GM12878 (cell line): ENCODE measurements at places on chromosomes 2 and 18.

GRCh38 chr18:75221397-75221796 is 10.8 kb downstream of the TSHZ1 start:
- no peak for DNase-seq

- no peak for DNase-seq
Observed at GRCh38 chr2:133569286-133569830, 1.1 kb upstream of the NCKAP5 start.

GRCh38 chr2:160139991-160140390 is 60.1 kb downstream of the ITGB6 start:
- no peak for DNase-seq

DNA sequence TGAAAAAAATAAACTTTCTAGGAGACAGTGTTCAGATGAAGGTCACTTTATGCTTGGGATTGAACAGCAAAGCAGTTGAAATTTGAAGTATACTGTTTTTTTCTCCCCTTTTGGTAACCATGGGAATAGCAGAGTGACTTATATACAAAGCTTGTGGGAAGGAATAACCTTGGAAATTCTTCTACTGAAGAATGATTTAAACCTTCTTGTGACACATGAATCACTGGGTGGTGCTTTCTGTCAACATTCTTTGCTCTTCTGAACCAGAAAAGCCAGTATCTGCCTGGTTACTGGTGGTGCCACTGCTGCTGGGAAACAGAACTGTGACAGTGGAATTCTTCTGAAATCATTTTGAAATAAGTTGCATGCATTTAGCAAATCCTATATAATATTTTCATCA is 39.4 kb upstream of the RND3 start:
- no peak for DNase-seq

- no peak for DNase-seq
Observed at GRCh38 chr2:74384051-74384450, 3.9 kb upstream of the DCTN1 start.

GRCh38 chr2:165631089-165631488 is 161.6 kb downstream of the CSRNP3 start:
- DNase-seq: no peak

GRCh38 chr2:153354377-153354776 is 124.2 kb downstream of the RPRM start:
- no peak for DNase-seq

DNA sequence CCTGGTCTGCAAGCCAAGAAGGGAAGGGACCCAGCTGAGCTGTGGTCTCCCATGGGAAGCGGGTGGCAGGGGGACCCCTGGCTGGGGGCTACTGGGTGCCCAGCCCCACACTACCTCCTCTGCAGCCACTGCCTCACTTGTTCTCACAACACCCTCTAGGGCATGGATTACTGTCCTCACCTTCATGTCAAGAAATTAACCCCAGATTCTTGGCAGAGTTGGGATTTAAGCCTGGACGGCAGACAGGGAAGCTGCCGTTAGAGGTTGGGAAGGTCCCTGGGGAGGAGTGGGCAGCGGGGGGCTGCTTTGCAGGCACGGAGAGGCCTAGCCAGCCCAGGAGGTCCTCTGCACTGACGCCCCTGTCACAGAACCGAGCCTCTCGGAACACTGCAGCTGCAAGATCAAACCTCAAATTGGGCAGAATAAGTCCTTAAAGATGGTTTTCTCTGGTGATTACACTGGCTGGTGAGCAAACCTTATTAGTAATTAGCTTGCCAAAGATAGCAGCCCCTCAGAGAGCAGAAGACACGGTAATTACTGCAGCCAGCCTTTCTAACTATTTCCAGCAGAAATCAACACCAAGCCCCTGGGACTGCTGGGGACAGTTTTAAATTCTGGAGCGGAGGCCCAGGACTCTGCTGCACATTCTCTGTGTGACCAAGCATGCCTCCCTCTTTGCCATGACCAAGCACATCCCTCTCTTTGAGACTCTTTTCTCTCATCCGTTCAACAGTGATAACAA is 35.9 kb downstream of the KCNF1 start:
- no peak for DNase-seq

DNA sequence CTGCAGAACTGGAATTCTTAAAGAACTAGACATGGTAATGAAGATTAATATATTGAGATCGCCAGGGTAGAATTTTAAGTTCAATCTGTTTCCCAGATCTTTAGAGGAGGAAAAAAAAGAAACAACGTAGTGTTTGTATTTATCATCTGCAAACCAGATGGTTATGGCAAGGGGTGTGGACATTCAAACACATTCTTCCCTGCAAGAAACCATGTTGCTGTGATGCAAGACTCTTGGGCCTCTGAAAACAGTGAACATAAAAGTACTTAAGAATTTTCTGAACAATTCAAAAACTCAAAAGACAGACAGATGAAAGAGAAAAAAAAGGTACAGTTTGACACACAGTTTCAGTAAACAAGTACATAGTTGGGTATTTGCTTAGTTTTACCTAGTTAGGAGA is 35.6 kb downstream of the COL5A2 start:
- DNase-seq: no peak

GRCh38 chr2:240649331-240649730 is 24.1 kb downstream of the GPR35 start:
- DNase-seq: no peak

GRCh38 chr2:111052621-111053020 is 68.1 kb upstream of the BCL2L11 start:
- DNase-seq: no peak

- DNase-seq: no peak
Observed at GRCh38 chr2:62293490-62294271, 97.8 kb downstream of the B3GNT2 start.

DNA sequence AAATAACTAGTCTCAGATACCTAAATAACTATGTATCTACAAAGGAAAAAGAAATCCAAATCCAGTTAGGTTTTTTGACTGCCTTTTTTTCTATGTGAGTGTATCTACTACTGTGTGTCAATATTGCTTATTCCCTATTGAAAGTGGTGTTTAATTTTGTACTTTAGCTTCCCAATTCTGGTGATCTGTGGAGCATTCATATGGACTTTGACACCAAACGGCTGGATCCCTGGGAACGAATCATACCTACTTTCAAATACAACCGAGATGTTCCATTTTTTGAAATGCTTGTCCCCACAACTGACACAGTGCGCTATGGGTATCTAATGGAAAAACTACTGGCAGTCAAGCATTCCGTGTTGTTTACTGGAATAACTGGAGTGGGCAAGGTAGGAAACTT is 152.8 kb downstream of the DNAH6 start:
- no peak for DNase-seq

DNA sequence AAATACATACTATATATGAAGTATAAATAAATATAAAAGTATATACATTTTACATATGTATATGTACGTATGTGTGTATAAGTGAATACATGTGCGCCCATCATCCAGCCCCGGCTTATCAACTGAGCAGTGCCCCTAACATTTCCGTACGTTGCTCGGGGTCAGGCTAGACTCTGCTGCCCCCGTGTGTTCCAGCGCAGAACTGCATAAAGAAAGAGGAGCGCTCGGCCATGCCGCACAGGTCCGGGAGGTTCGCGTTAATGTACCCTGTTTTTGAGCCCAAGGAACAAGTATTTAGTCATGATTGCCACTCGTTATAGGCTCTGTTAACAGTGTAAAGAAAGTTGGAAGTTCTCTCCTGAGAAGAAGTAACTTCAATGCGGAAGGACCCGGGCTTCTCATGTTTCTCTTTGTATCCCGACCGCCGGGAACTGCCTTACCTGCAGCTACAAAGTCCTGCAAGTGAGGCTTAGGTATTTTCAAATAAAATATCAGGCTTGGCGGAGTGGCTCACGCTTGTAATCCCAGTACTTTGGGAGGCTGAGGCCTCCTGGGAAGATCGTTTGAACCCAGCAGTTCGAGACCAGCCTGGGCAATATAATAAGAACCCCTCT is 55.7 kb downstream of the CD8B2 start:
- DNase-seq: peak; percentile 5
